Aorta (tissue), 5 donors: ENCODE measurements at places on chromosomes 12 and 14. TPM values are rescaled to one million over a fixed set of nuclear protein-coding genes. Genes with fewer than 3 reads are reported as not detected.

DNA sequence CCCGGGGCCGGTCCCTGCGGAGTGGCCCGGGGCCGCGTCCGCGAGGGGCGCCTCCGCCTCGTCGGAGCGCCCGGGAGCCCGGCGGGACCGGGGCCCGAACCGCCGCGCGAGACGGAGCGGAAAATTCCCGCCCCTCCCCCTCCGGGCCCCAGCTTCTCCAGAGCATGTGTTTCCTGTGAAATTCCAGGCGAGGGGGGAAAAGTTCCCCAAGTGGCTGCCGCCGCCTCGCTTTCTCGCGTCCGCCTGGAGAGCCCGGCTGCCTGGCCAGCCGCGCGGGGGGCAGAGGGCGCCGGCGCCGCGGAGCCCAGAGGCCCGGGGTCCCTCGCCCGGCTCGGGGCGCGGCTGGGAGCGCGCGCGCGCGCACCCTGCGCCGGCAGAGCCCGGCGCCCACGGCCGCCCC is 904 bp downstream of the CACNA1C start:
- DNase-seq, result no peak

GRCh38 chr12:44389038-44389437 is 487.1 kb downstream of the NELL2 start:
- DNase-seq, result no peak

- DNase-seq, result no peak
Observed at GRCh38 chr12:121939186-121939585, 20.8 kb downstream of the CFAP251 start.

DNA sequence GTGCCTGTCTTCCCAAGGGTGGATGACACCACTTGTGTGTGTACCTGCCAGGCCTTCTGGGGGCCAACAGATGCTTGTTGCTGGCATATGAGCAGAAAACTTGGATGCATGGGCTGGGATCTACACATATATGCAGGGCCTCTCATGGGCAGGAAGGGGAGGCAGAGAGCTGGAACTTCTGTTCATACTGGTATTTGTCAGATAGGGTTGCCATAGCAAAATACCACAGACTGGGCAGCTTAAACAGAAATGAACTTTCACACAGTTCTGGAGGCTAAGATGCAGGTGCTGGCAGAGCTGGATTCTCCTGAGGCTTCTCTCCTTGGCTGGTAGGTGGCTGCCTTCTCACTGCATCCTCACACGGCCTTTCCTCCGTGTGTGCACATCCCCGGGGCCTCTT is 121.8 kb downstream of the SUDS3 start:
- DNase-seq, result no peak

DNA sequence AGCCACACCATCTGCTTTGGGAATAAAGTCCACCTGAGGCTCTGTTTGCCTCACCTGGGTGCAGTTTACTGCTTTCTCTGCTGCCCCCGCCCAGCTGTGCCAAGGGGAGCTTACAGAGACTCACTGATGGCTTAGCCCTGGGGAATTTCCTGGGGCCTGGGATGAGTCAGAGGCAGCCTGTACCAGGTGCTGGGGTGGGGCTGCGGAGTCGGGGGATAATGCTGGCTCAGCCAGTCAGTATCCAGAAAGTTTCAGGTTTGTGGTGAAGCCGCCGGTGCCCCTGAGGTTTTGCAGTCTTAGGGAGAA is 22.3 kb downstream of the PLEKHG3 start:
- peak; percentile 73 for DNase-seq

- DNase-seq, result no peak
Observed at GRCh38 chr12:112998987-112999767, 20.9 kb downstream of the OAS2 start.

DNA sequence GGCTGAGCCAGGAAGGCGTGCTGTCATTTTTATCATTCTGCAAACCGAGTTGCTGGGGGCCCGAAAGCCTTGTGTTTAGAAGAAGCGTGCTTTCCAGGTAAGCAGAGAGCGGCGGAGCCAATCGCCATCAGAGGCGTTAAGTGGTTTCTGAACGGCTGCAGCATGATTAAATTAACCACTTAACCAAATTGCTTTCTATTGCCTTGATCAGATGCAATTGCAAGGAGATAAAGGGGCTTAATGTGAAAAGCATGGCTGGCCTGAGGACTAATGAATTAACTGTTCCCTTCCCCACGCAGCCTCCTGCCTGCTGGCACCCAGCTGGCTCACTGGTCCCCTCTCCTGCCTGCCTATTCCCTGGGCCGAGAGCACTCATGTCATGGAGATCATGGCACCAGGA is 36.6 kb upstream of the CHGA start:
- DNase-seq, result no peak

- no peak for DNase-seq
Observed at GRCh38 chr14:84029246-84029645, 1500.7 kb upstream of the FLRT2 start.

GRCh38 chr12:32377344-32378055 is 21.9 kb upstream of the FGD4 start:
- DNase-seq, result no peak

DNA sequence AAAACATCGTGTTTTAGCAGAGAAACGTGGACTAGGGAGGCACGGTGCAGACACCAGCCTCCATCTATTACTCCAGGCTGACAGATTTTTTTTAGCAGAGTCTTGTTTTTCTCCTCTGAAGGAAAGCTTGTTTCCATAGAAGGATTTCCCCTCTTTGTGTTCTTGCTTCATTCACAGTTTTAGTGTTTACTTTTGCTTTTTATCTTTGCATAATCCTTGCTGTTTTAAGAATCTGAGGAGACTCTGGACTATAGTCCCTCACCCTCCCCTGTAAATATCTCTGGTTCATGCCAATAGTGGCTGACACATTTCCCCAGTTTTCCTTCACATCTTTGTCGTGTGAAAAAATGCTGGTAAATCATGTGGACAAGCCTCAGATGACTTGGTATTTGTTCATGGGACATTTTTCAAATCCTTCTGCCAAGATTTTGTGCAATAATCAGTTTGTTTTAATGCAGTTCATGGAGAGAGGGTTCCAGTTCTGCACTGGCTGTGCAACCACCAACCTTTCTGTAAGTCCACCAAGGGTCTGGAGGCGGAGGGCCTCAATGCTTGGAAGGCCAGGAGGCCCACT is 39.9 kb upstream of the TMCC3 start:
- DNase-seq, result no peak

- no peak for DNase-seq
Observed at GRCh38 chr14:73945159-73945670, 4.7 kb downstream of the FAM161B start.

DNA sequence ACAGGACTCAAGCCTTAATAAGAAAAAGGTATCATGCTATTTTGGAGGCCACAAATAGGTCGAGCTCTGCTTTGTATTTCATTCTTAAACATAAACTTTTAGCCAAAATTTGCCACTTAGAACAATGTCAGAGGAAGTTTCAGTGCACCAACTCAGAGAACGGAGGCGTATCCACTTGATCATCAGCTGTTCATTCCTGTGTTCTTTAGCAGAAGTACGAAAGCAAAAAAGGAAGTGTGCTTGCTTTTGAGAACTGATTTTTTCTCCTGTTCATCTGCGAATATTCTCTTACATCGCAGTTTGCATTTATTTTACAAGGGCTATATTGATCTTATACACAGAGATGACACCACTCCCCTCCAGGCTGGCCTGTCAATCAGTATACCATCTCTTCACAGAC is 188.6 kb upstream of the SOX5 start:
- DNase-seq, result no peak

DNA sequence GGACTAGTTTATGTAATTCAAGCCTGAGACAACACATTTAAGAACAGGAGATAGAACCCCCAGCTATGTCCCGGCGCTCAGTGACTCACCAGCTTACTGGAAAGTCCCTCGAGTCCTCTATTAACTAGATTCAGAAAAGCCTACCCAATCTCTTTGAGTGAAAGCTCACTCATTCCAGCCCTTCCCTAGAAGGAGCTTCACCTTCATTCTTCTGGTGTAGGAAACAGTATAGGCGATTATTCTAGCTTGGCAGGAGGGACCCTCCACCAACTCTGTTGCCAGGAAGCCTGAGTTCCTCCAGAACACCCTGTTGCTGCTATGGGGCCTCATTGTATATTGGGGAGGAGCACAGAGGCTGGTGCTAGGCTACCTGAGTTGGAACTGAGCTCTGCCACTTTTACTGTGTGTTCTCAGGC is 57.2 kb upstream of the AEBP2 start:
- DNase-seq, result peak; percentile 56

GRCh38 chr12:94167071-94167755 is 18.8 kb downstream of the PLXNC1 start:
- DNase-seq, result no peak

The LALBA gene
- total RNA-seq, result not detected

The KCNC2 gene
- total RNA-seq, result not detected

The KLRG1 gene
- 4.1 TPM for total RNA-seq

The MMAB gene
- total RNA-seq, result 26.4 TPM

The BMAL2 gene
- total RNA-seq, result 22.6 TPM

The ORMDL2 gene
- 34.6 TPM for total RNA-seq

The CMTM5 gene
- 4.1 TPM for total RNA-seq

The RTL1 gene
- not detected for total RNA-seq

The NUP37 gene
- total RNA-seq, result 12.6 TPM
